Parietal lobe (tissue), 2 donors: ENCODE measurements at places on chromosomes 3 and 15. TPM values are rescaled to one million over a fixed set of nuclear protein-coding genes. Genes with fewer than 3 reads are reported as not detected.

The ALDH1A2 gene
- 1.9 TPM for total RNA-seq

The SPATA12 gene
- total RNA-seq, result not detected

The ESYT3 gene
- total RNA-seq, result 0.94 TPM

The AP3B2 gene
- total RNA-seq, result 104 TPM

The PARP9 gene
- total RNA-seq, result 4.1 TPM

The CHRFAM7A gene
- total RNA-seq, result 7.8 TPM

The GRM7 gene
- total RNA-seq, result 126 TPM

The COL7A1 gene
- 4.1 TPM for total RNA-seq

The ERICH6 gene
- not detected for total RNA-seq

The HACD2 gene
- 45.1 TPM for total RNA-seq

The KAT2B gene
- 29.4 TPM for total RNA-seq

The ASB14 gene
- total RNA-seq, result not detected

The DPH6 gene
- total RNA-seq, result 29.1 TPM

The PRSS50 gene
- total RNA-seq, result 0.31 TPM

The DLL4 gene
- 6.3 TPM for total RNA-seq

The ALPK3 gene
- 1.6 TPM for total RNA-seq

The CLDN18 gene
- not detected for total RNA-seq

The REC114 gene
- total RNA-seq, result not detected

The WDR49 gene
- 8.8 TPM for total RNA-seq
